HuH-7 (cell line): ENCODE measurements at places on chromosomes 2 and 18.

DNA sequence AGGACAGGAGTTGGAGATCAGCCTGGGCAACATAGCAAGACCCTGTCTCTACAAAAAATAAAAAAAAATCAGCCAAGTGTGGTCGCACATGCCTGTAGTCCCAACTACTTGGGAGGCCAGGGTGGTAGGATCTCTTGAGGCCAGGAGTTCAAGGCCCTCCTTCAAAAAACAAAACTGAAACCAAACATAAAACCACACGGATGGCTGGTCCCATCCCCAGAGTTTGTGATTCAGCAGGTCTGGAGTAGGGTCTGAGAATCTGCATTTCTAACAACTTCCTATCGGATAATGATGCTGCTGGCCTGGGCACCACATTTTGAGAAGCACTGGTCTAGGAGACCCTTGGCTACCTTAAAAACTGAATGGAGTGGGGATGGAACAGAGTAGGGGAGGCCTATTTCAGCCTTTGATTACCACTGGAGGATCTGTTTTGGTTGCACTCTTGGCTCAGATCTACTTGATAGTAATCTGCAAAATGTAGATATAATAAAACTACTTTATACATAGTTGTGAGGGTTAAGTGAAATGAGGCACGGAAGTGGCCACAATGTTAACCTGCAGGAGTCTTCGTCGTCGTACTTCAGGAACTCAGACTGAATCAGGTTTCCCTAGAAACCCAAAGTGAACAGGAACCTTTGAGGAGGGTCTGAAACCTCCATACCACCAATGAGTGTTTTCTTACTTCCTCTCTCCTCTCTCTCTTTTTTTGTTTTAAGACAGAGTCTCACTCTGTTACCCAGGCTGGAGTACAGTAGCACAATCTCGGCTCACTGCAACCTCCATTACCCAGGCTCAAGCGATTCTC lies 25.5 kb upstream of the NFE2L2 start:
- DNase-seq = no peak

- no peak for DNase-seq
Observed at GRCh38 chr2:24509840-24510239, 18.8 kb downstream of the NCOA1 start.

DNA sequence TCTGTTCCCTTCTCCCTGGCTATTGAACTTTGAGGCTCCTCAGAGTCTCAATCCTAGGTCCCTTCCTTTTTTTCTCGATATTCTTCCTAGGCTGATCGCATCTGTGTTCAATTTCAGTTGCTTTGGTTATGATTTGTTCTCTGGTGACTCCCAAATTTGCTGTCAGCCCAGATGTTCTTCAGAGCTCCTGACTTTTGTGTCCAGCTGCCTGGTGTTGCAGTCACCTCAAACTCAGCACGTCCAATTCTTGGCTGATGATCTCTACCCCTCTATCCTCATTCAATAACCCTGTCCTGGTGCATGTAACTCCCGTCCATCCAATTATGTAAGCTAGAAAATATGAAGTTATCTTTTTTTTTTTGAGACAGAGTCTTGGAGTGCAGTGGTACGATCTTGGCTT lies 31.4 kb downstream of the DIS3L2 start:
- DNase-seq = no peak

GRCh38 chr2:8568543-8569302 lies 113.1 kb upstream of the ID2 start:
- DNase-seq = no peak

GRCh38 chr2:104766683-104767082 lies 87.2 kb upstream of the POU3F3 start:
- DNase-seq = no peak

DNA sequence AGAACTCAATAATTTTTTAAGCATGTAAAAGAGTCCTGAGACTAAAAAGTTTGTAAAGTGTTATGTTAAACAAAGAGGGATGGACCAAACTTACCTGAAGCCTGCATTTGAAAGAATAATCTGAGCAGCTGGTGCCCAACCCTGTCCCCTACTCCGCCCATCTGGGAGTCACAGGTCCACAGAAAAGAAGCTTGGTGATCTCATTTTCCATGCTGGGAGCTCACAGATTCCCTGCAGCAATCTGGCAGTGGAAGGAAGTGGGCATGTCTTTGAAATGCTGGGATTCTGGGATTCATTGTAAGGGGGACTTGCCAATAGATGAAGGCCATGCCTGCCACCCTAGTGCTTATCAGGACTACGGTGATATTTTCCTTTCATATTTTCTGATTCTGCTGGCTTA lies 17.9 kb downstream of the CDH2 start:
- DNase-seq = no peak

- DNase-seq = no peak
Observed at GRCh38 chr2:2872713-2873449, 504.7 kb downstream of the EIPR1 start.
